ENCODE measurements at places on chromosomes 7 and 10. TPM values are rescaled to one million over a fixed set of nuclear protein-coding genes. Genes with fewer than 3 reads are reported as not detected.

FOXI2 gene
- not detected for total RNA-seq

- no peak for DNase-seq
- H3K4me3 ChIP-seq: no peak overlapping the region
- peaks cover 14% of the 10 kb centered on the region for H3K27me3 ChIP-seq
- H3K27ac ChIP-seq: no peak overlapping the region
- no peaks in the 10 kb centered on the region for H3K36me3 ChIP-seq
These were observed 10.7 kb downstream of the DGKI start for GRCh38 chr7:137836113-137836509.

DNA sequence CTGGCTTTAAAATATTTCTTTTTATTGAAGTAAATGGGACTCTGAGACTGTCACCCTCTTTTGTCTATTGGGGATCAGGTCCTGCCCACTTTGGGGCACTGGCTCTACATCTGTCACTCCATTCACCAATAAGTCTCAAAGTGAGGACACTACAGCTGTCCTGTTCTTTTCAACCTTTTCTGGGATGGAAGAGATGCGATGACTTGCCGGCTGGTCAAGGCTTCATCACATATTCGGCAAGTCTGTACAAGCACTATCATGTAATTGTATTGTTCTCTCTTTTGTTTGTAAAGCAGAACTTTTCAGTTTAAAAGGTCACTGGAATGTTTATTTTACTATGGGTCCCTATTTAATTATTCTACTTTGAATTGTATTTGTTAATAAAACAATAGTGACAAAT is 17.7 kb upstream of the SP8 start:
- no peaks in the 10 kb centered on the region for H3K4me1 ChIP-seq
- H3K27ac ChIP-seq: no peak overlapping the region
- DNase-seq: no peak

- no peaks in the 10 kb centered on the region for H3K27me3 ChIP-seq
- no peak overlapping the region for H3K4me3 ChIP-seq
- peaks cover 2% of the 10 kb centered on the region for H3K36me3 ChIP-seq
- no peak for DNase-seq
These were observed 31.1 kb upstream of the EZH2 start for GRCh38 chr7:148915211-148915610.

NPTX2 gene
- total RNA-seq: 0.32 TPM

MRPS16 gene
- total RNA-seq: 152 TPM

DNA sequence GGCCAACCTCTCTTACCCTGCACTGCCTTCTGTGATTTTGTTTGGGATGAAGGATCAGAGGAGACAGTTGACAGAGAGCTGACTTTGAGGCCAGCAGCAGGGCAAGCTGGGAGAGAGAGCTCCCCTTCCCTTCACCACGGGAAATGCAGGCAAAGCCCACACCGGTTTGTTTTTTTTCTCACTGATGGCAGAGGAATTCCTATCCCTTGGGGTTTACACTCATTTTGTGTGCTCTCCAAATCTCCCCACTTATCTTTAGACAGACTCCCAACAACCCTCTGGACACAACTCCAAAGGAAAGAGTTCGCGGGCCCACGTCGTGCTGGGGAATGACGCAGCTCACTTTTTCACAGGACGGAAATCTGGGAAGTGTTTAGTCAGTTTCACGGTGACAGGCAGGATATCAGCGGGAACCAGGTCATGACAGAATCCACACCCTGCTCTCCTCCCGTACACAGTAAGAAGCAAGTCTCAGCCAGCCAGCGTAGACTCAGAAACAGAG is 68.3 kb upstream of the FAM171A1 start:
- no peak for DNase-seq
- H3K27me3 ChIP-seq: peaks cover 31% of the 10 kb centered on the region
- H3K36me3 ChIP-seq: no peaks in the 10 kb centered on the region
- H3K27ac ChIP-seq: no peak overlapping the region
- peaks cover 4% of the 10 kb centered on the region for H3K4me1 ChIP-seq
- no peak overlapping the region for H3K4me3 ChIP-seq

C10orf143 gene
- total RNA-seq: 3.1 TPM

- no peaks in the 10 kb centered on the region for H3K36me3 ChIP-seq
- H3K4me1 ChIP-seq: no peaks in the 10 kb centered on the region
- DNase-seq: no peak
- no peak overlapping the region for H3K27ac ChIP-seq
- peaks cover 4% of the 10 kb centered on the region for H3K27me3 ChIP-seq
These were observed 88.0 kb upstream of the PFKP start for GRCh38 chr10:2979306-2979705.

GRCh38 chr10:62099299-62099698 is 169.3 kb downstream of the RTKN2 start:
- H3K4me1 ChIP-seq: peaks cover 11% of the 10 kb centered on the region
- H3K4me3 ChIP-seq: no peak overlapping the region
- no peaks in the 10 kb centered on the region for H3K27me3 ChIP-seq
- DNase-seq: no peak
- peaks cover 39% of the 10 kb centered on the region for H3K36me3 ChIP-seq
- H3K27ac ChIP-seq: no peak overlapping the region

DNA sequence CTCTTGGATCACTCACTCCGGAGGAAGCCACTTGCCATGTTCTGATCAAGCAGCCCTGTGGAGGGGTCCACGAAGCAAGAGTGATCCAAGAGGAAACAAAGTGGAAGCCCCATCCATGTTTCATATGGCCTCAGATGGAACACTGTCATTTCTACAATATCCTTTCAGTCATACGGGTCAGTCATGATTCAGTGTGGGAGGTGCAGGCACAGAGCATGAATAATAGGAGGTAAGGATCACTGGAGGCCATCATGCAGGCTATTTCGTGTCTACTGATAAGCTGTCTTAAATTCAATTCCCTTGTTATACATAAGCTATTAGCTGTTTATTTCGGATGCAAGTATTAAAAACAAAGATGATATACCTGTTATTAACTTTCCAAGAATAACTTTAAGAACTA is 36.8 kb downstream of the VPS41 start:
- H3K36me3 ChIP-seq: peaks cover 10% of the 10 kb centered on the region
- H3K27me3 ChIP-seq: no peaks in the 10 kb centered on the region
- no peak overlapping the region for H3K27ac ChIP-seq

CCDC3 gene
- 0.09 TPM for total RNA-seq

DNA sequence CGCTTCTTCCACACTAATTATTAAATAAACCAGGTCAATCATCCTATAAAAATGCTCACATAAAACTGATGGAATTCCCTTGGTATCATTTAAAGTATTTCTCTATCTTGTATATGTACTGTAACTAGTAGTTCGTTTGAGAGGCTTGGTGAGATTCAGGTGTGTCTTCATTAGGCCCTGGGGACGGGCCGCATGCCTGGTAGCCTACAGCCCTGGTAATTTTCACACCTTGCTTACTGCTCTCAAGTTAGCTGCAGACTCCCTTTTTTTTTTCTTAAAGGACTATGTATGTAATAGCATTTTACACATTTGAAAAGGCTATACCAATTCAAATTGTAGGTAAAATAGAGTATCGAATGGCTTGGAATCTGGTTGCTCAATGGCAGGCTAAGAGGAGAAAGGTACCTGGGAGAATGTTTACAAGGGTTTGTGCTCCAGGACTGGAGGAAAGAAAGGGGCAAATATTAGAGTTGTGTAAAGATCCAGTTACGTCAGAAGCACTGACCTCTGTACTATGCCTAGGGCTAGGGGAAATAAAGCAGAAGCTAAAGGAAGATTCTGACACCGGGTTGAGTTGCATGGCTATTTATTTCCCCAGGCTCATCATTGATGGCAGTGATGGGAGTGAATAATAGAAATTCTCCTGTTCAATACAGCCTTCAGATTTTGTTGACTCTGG is 58.8 kb upstream of the PNLIP start:
- no peak overlapping the region for H3K4me3 ChIP-seq
- no peaks in the 10 kb centered on the region for H3K36me3 ChIP-seq
- no peaks in the 10 kb centered on the region for H3K4me1 ChIP-seq
- no peaks in the 10 kb centered on the region for H3K27me3 ChIP-seq

DNA sequence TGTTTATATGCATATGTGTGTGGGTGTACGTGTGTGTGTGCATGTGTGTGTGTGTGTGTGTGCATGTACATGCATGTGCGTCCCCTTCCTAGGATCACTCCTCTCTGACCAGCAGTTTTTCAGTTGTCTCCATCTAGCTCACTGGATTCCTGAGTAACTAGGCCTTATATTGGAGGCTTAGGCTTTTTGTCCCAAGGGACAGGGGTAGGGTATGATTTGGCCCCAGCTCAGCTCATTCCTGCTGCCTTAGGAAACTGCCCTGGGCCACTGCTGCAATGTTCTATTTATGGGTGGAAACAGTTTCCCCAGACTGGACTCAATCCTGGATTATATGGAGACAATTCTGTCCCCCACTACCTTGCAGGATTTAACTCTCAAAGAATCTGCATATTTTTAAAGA is 68.8 kb upstream of the SDK1 start:
- no peak overlapping the region for H3K4me3 ChIP-seq
- H3K27ac ChIP-seq: no peak overlapping the region
- DNase-seq: no peak
- H3K4me1 ChIP-seq: peaks cover 2% of the 10 kb centered on the region

GRCh38 chr7:77802557-77803405 is 4.2 kb downstream of the PHTF2 start:
- H3K27me3 ChIP-seq: no peaks in the 10 kb centered on the region
- H3K36me3 ChIP-seq: peaks cover 65% of the 10 kb centered on the region
- DNase-seq: no peak
- H3K4me3 ChIP-seq: peak overlapping the region; percentile 55
- peak overlapping the region; percentile 84 for H3K27ac ChIP-seq
- peaks cover 53% of the 10 kb centered on the region for H3K4me1 ChIP-seq

NME8 gene
- total RNA-seq: not detected

BAIAP2L1 gene
- 1.9 TPM for total RNA-seq

DNA sequence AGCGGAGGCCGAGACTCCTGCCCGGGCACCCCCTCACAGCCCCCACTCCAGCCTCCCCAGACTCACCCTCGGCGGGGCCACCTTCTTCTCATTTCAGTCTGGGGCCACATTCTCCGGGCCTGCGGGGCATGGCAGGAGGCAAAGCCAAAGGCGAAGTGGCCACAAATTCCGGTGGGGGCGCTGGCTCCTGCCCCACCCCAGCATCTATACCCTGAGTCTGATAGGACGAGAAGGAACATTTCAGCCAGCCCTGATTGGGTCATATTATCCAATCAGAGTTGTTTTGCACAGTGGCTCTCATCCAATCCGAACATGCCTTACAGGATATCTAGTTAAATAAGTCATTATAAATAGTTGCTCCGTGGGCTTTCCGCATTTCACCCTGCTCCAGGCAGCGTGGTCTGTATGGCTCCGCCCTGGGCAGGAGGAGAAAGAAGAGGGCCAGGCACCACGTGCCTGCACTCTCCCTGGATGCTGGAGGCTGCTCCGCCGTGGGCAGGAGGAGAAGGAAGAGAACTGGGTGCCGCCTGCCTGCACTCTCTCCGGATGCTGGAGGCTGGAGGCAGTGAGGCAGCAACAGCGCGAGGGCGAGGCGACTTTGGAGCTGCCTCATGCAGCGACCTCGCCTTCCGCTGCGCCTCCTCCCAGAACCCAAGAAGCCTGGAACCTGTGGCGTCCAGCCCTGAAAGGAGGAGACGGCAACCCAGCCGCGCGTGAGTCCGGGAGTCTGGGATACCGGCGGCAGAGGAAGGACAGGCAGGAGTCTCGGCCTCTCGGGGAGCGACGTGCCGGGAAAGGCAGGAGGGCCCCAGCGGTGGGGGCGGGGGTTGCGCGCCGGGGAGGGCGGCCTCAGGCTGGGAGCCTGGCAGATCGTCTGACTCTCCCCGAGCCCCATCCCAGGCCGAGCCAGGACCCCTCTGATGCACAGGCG is 162.9 kb downstream of the ZNF33B start:
- peaks cover 2% of the 10 kb centered on the region for H3K27me3 ChIP-seq
- H3K27ac ChIP-seq: no peak overlapping the region
- H3K36me3 ChIP-seq: no peaks in the 10 kb centered on the region
- no peak for DNase-seq

DNA sequence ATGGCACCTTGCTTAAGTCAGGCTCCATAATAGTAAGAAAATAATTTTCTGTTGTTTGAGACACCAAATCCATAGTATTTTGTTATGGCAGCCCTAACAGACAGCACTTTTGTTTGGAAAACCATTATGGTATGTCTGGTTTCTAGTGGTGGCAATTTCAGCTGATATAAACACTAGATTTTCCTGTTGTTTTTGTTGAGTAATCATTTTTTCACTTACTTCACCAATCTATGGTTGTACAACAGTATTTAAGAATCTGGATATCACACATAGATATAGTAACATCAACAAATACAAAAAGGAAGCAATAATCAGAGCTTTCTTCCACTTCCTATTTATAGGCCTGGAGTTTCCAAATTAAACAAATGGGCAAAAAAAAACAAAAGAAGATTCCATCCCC is 725.8 kb upstream of the POM121L12 start:
- H3K4me3 ChIP-seq: no peak overlapping the region
- no peaks in the 10 kb centered on the region for H3K4me1 ChIP-seq
- H3K36me3 ChIP-seq: no peaks in the 10 kb centered on the region
- H3K27me3 ChIP-seq: no peaks in the 10 kb centered on the region

GRCh38 chr10:122346326-122346950 is 28.1 kb upstream of the PLEKHA1 start:
- no peaks in the 10 kb centered on the region for H3K36me3 ChIP-seq
- DNase-seq: no peak
- peaks cover 5% of the 10 kb centered on the region for H3K4me1 ChIP-seq
- H3K27me3 ChIP-seq: peaks cover 6% of the 10 kb centered on the region

GRCh38 chr7:24842449-24843241 is 85.4 kb upstream of the GSDME start:
- peaks cover 53% of the 10 kb centered on the region for H3K36me3 ChIP-seq
- H3K4me3 ChIP-seq: no peak overlapping the region
- no peaks in the 10 kb centered on the region for H3K27me3 ChIP-seq
- peak overlapping the region; percentile 5 for H3K27ac ChIP-seq

DNA sequence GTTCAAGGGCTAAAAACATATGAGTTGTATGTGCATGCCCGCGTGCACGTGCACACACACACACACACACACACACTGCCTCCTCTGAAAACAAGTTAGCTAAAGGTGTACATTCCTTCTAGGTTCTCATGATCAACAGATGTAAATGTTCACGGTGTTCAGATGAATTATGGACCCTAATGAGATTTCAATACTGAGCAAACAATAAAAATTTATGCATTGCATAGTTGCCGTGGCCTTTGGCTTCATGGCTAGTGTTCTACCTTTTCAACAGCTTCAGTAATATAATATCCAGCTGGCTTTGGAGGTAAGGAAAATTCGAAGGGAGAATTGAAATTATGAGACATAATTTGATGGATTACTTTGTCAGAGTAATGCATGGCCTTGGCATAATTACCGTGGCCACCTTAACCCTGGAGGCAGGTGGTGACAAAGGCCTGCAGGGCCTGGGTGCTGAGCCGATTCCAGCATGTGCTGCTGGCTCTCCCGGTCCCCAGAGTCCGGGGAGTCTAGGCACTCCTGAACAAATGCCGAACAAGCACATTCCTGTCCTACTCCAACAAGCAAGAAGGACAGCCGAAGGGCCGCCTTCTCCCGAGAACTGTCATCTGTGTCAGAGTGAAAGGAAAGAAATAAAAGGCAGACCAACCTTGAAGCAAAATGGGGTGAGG is 166.6 kb upstream of the TCF7L2 start:
- no peak overlapping the region for H3K4me3 ChIP-seq
- no peak for DNase-seq
- H3K27me3 ChIP-seq: no peaks in the 10 kb centered on the region
- H3K4me1 ChIP-seq: peaks cover 2% of the 10 kb centered on the region
